ENCODE measurements at places on chromosomes 7 and 10. TPM values are rescaled to one million over a fixed set of nuclear protein-coding genes. Genes with fewer than 3 reads are reported as not detected.

Gene AFAP1L2
- total RNA-seq, result 20.9 TPM

GRCh38 chr10:520402-520787, 169.1 kb downstream of the DIP2C start:
- no peaks in the 10 kb centered on the region for H3K36me3 ChIP-seq
- no peak overlapping the region for H3K27ac ChIP-seq
- H3K4me1 ChIP-seq, result peaks cover 22% of the 10 kb centered on the region
- peak; percentile 40 for DNase-seq
- no peak overlapping the region for H3K4me3 ChIP-seq

DNA sequence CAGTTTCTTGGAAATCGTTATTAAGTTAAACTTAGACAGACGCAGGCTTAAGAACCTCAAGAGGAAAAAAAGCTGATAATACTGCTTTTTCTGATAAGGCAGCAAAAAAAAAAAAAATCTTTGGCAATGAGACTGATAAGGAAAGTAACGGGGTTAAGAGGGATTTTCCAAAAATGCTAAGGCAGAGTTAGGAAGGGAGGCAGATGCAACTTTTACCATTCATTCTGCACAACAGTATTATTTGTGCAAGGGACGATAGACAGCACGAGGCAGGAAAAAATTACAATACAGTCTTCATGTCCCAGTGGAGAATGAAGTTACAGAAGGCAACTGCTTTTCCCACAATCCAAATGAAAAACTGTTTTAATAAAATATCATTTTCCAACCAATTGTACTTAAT, 194.0 kb downstream of the DOCK4 start:
- no peaks in the 10 kb centered on the region for H3K36me3 ChIP-seq
- H3K4me3 ChIP-seq, result no peak overlapping the region
- H3K27ac ChIP-seq, result no peak overlapping the region
- no peaks in the 10 kb centered on the region for H3K4me1 ChIP-seq
- peak; percentile 29 for DNase-seq

DNA sequence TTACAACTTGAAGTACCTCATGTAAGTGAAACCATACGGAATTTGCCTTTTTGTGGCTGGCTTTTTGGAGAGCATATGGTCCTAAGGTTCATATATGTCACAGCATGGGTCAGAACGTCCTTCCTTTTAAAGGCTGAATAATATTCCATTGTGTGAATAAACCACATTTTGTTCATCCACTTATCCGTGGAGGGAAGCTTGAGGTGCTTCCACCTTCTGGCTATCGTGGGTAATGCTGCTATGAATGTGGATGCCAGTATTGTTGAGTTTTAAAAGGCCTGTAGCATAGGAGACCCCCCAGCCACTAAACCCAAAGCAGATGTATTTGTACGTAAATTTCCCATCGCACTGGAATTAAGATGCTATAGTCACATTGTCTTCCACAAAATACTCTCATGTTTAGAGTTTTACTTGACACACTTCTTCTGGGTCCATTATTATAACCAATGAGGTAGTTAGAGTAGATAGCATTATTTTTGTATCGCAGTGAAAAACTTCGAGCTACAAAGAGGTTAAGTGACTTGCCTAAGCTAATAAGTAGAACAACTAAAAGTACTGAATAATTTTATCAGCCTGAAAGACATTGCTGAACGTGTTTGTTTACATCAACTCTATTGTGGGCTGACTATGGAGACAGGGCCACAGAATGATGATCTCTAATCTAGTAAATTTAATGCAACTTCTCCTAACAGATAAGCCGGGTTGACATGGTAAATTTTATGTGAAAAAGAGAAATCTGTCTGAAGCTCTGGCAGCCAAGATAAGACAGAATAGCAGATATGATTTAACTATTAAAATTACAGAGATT, 183.0 kb upstream of the CTBP2 start:
- no peaks in the 10 kb centered on the region for H3K27me3 ChIP-seq
- no peak overlapping the region for H3K4me3 ChIP-seq
- H3K36me3 ChIP-seq, result no peaks in the 10 kb centered on the region
- DNase-seq, result peak; percentile 27

DNA sequence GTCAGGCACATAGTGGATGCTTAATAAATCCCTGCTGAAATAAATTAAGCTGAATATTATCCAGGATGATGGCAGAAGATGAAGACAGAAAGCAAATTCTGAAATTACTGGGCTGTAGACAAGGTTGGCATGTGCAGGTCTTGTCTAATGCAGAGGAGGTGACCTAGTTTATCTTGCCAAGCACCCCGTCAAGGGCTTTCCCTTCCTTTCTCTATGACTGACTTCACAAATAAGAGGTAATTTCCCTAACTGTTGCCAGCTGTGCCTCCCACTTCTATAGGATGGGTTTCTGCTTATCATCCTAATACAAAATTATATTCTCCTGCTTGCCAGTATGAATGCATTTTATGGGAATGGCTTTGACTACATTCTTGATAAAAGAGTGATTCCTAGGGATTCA, 38.0 kb downstream of the LHFPL3 start:
- no peak for DNase-seq
- no peaks in the 10 kb centered on the region for H3K36me3 ChIP-seq
- H3K4me1 ChIP-seq, result no peaks in the 10 kb centered on the region
- no peak overlapping the region for H3K27ac ChIP-seq
- H3K4me3 ChIP-seq, result no peak overlapping the region

Measured in stomach (tissue), 19 donors.